Effector CD4-positive, alpha-beta T cell (primary cell): ENCODE measurements at places on chromosomes 11 and 22.

DNA sequence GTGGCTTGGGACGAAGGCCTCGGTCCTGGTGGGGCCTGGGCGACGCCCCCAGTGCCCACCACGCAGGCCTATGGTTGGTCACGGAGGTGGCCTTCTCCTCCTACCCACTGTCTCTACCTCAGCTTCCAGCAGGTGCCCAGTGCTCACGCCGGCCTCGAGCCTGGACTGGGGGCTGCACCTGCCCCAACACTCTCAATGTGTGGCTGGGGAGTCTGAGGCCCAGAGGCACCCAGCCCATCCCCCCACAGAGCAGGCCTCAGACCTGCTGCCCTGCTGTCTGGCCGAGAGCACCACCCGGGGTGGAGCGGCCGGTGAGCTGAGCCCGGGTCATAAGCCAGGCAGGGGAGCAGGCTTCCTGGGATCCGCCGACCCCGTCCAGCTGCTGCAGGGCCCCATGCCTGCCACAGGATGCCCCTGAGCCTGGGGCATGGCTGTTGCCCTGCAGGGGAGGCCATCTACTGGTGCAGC, 28.6 kb upstream of the MUC5AC start:
- DNase-seq = no peak

DNA sequence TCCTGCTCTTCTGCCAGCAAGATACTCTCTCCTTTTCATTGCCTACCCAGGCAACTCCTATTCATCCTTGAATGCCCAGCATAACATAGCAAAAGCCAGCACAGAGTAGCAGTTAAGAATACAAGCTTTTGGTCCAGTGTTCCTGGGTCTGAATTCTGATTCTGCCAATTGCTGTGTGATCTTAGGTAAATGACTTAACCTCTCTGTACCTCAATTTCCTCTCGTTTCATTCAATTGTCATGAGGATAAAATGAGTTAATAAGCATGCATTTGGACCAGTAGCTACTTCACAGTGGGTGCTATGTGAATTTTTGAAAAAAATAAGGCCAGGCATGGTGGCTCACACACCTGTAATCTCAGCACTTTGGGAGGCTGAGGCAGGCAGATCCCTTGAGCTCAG, 346.0 kb downstream of the BUD13 start:
- no peak for DNase-seq

DNA sequence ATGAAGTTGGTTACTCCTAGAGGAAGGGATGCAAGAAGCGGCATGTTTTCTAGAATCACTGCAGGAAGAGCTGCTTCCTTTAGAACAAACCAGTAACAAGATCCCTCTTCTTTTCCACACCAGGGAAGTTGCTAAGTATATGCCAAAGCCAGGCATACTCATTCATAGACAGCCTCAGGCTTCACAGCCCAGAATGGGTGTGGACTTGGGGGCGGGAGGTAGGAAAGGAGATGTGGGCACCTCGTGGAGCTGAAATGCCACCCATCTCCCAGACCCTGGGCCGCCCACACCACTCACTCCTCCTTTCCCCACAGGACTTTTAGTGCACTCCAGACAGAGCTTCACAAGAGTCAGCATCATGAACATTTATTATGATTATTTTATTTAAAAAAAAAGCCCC, 16.0 kb upstream of the TMEM121B start:
- no peak for DNase-seq

DNA sequence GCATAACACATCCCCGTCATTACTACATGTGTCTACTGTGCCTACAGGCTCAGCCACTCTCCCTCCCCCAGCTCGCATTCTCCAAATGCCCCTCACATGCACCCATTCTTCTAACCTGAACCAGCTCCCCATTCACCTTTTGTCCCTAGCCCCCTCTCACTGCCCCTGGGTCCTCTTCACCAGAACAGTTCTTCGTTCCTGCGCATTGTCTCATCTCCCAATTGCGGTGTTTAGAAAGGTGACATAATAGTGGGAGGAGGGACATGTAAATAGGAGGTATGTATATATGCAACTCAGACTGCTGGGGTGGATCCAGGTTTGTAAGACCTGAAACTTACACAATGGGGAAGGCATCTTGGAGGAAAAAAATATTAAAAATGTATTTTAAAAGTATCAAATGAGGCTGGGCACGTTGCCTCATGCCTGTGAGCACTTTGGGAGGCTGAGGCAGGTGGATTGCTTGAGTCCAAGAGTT, 4.7 kb upstream of the VSIG2 start:
- no peak for DNase-seq

DNA sequence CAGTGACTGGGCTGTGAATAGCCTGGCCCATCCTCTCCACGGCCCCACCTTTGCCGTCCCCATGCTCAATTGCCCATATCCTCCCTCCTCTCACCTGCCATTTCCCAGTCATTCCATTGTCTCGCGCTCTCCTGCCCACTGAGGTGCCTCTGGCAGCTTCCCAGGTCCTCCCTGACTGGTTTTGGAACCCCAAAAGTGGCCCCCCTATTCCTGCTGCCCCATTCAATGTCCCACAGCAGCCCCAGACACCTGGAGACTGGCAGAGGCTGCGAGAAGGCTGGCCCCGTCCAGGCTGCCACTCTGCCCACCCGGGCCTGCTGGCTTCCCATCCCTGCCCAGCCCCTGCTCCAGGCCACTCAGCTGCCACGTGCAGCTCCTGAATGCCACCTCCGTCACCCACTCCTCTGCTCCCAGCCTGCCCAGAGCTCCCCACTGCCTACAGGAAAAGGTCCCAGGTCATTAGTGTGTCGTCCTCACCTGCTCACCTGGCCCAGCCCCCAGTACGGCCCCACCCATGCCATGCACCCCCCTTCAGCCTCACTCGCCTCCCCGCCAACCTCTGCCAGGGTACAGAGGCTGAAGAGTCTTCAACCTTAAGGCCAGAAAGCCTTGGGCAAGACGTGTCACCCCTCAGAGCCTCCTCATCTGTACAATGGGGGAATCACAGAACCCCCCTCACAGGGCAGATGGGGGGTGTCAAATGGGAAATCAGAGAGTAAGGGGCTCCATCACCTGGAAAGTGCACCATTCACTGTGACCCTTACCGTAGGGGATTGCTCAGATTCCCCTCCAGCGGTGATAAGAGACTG, 37.5 kb downstream of the KCNJ4 start:
- DNase-seq = no peak

GRCh38 chr22:40039482-40040115, 44.8 kb downstream of the FAM83F start:
- DNase-seq = no peak

GRCh38 chr22:33706100-33706499, 214.2 kb downstream of the LARGE1 start:
- no peak for DNase-seq

GRCh38 chr11:112511271-112511670, 250.6 kb upstream of the PLET1 start:
- DNase-seq = no peak

GRCh38 chr11:2813141-2813908, 72.2 kb downstream of the CDKN1C start:
- DNase-seq = no peak

GRCh38 chr11:2191883-2192282, 20.3 kb upstream of the TH start:
- DNase-seq = no peak

- no peak for DNase-seq
Measured at GRCh38 chr22:28629420-28630176, 50.0 kb downstream of the TTC28 start.

DNA sequence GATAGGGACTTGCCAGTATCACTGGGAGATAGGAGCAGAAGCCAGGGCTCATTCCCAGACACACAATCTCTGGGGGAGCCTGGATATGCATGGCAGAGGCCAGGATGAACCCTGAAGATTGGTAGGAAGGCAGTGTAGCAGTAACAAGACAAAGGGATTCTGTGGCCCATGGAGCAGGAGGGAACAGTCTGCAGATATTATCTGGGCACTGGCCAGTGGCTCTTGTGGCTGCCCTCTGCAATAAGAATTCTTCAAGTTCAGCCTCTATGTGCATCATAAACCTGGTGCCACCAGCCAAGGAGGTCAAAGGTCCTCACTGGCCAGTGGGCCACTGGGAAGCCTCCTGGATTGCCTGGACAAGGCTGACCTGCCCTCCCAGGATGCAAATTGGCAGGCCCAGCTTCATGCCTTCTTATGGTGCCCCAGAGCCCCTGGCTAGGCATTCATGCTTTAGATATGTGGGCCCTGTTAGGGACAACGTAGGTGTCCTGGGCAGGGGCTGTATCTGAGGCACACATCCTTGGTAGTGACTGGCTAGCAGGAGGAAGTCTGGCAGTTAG, 29.2 kb downstream of the KCNQ1OT1 start:
- DNase-seq = no peak

GRCh38 chr11:100011697-100012096, 675.4 kb upstream of the ARHGAP42 start:
- DNase-seq = no peak

- no peak for DNase-seq
Measured at GRCh38 chr11:497565-498296, 9.3 kb downstream of the RNH1 start.

DNA sequence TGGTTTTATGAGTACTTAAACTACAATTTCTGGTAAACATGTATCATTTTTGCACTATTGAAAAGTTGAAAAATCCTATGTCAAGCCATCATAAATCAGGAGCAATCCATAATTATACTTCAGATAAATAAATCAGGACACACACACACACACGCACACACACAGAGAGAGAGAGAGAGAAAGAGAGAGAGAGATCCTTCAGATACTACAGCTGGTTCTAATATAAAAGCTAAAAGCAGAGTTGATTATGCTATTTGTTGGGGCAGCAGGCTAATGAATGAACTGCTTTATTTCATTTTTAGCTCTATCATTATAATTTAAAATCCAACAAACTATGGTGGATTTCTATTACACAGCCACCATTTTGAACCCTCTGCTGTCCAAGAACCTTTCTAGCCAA, 322.4 kb upstream of the CCDC90B start:
- DNase-seq = no peak

GRCh38 chr11:63910675-63911074, 6.3 kb downstream of the RCOR2 start:
- DNase-seq = no peak

DNA sequence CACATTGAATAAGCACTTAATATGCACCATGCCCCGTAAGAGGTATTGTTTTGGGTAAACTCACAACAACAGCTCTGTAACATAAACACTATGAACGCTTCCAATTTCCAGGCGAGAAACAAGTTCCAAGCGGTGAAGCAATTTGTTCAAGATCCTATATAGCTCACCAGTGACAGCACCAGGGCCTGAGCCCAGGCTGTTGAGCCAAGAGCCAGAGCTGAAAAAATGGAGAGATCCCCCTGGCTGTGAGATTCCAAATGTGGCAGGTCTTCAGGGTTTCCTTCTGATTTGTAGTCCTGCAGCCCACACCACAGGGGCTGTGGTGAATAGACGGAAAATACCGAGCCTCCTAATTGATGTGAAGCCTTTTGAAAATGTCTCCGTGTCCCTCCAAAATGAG, 268.0 kb upstream of the KIRREL3 start:
- DNase-seq = no peak

- DNase-seq = no peak
Measured at GRCh38 chr11:34425867-34426266, 12.9 kb upstream of the CAT start.
